ENCODE measurements at places on chromosomes 2 and 18.

- DNase-seq: peak; percentile 99
Observed at GRCh38 chr2:69914164-69914949, 552 bp upstream of the MXD1 start.

DNA sequence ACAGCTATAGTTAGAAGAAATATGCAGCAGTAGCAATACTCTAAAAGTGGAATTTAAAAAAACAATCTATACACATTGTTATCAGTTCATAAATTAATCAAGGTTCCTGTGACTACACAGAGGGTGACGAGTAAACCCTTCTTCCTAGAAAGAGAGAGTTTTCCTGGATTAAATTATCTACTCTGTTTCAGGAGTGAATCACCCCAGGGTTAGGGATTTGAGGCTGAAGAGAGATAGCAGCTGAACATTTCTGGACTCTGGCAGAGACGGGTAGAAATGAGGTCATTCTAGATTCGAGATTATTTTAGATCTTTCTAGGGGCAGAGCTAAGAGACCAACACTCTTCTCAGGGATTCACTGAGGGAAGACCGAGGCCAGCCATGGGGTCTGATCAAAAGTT is 38.8 kb upstream of the PMAIP1 start:
- DNase-seq: no peak

DNA sequence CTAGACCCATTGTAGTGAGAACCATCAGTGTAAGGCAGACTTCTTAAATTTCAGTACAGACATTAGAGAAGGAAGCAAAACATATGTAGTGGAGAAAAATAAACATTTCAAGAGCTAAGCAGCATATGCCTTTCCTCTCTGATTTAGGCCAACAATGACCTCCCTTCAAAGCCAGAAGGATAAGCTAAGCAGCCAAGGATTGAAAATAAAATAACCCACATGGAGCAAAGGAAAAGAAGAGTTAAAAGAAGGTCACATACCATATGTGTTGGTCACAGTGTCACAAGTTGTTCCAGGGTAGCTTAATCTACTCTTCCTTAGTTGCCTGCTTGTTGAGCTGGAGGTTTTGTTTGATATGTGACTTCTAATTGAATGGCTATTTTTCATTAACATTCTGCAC is 15.6 kb upstream of the LAMA1 start:
- DNase-seq: no peak

GRCh38 chr2:216860426-216861137 is 718 bp upstream of the TNP1 start:
- DNase-seq: no peak

- DNase-seq: no peak
Observed at GRCh38 chr2:241129086-241129871, 20.0 kb downstream of the PASK start.

GRCh38 chr2:38274286-38275276 is 102.5 kb downstream of the ATL2 start:
- DNase-seq: peak; percentile 23

- DNase-seq: no peak
Observed at GRCh38 chr2:205714789-205715720, 32.8 kb downstream of the NRP2 start.

- no peak for DNase-seq
Observed at GRCh38 chr2:53424902-53425301, 342.7 kb upstream of the CHAC2 start.

DNA sequence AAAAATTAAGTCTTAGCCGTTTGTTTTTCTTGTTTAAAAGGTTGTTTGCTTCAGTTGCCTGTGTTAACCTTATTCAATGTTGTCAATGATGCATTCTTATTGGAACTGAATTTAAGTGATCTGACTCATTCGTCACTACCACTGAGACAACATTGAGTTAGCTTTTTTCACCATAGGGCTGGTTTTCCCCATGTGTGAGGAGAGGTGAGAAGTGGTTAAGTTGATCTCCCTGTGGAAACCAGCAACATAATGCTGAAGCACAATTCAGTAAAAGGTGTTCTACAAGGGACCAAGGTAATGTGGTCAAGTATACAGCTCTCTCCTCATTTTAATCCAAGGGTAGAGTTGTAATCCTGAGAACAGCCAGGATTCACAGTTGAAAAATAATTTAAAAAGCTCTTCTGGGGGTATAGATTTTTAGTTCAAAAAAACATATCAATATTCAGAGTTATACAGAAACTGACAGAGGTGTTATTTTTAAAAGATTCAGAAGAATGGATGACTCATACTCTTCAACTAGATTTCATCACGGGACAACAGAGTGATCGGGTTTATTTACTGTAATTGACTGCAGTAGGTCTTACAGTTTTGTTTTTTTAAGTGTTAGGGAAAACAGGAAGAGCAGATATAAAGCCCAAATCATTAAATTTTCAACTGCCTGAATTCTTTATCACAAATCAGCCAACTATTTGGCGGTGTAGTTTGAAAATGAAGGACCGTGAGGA is 12.6 kb downstream of the NOP58 start:
- no peak for DNase-seq

DNA sequence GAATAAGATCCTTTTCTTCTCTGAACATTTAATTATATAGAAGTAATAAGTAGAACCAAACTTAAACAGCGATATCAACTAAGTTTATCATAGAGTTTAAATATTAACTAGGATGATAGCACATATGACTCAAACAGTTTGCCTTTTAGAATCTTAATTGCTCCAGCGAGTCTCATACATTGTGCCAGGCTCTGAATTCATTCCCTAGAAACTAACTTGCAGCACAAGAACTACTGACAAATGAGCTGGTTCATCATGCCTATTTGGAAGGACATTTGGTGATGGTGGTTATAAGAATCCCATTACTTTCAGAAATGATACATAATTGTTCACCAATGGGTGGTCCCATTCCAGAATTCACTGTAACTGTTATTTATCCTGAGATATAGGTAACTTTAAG is 1026.6 kb upstream of the DDX18 start:
- no peak for DNase-seq

- no peak for DNase-seq
Observed at GRCh38 chr2:59790186-59791003, 763.1 kb downstream of the BCL11A start.

DNA sequence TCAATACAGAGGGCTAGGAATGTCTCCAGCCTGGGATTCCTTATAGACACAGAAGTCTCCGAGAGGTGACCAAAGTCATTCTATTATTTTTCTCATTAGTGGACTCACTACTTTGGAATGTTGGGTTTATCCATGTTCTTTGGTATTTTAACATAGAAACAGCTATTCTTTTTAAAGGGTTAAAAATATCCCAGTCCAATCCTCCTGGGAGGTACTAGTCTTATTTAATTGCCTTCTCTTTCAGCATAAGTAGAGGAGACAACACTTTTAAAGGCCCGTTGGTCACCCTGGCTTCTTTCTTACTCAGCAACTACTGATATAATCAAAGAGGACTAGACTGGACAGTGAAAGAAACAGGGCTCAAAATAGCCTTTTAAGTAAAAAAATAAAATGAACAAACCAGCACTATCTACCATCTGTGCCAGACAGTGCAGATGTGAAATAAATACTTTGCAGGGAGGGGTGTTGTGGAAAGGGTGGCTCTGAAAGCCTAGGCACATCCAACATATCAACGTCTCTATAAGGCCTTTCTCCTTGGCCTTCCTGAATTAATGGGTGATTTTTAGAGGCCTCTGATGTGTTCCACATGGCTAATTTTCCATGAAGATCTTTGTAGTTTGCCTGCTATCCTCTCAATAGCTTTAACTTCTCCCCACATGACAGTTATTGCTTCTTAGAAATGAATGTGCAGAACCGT is 334.4 kb upstream of the THUMPD2 start:
- no peak for DNase-seq

DNA sequence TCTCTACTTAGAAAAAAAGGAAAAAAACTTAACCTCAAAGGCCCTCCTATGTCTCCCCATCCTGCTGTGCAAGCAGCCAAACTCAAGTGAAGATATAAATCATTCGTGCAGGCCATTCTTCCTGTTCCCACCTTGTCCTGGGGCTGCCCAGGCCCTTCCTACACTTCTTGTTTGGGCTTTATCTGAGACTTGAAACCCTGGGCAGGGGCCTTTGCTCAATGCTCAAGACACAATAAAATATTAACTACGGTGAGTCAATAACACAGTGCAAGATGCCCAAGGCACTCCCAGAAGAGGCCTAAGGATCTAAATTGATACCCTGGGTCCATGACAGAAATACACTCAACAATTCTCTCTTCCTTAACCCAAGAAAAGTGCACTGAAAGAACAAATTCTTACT is 67.6 kb downstream of the TBC1D8 start:
- no peak for DNase-seq

DNA sequence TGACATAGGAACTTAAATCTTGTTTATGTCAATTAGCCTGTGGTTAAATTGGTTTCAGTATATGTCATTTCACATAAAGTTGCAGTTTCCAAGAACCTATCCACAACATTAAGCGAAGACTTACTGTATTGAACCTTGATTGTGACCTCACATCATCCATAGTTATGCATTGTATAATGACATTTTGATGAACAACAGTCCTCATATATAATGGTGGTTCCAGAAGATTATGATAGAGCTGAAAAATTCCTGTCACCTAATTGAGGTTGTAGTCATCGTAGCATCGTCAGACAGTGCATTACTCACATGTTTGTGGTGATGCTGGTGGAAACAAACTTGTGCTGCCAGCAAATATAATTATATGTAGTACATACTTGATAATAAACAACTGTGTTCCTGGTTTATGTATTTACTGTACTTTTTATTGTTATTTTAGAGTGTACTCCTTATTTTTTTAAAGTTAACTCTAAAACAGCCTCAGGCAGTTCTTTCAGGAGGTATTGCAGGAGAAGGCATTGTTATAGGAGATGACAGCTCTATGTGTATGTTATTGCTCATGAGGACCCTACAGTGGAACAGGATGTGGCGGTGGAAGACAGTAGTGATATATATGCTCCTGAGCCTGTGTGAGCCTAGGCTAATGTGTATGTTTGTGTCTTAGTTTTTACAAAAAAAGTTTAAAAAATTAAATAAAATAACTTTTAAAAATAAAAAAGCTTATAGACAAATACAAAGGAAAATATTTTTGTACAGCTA is 56.6 kb downstream of the UBE2E3 start:
- DNase-seq: no peak

DNA sequence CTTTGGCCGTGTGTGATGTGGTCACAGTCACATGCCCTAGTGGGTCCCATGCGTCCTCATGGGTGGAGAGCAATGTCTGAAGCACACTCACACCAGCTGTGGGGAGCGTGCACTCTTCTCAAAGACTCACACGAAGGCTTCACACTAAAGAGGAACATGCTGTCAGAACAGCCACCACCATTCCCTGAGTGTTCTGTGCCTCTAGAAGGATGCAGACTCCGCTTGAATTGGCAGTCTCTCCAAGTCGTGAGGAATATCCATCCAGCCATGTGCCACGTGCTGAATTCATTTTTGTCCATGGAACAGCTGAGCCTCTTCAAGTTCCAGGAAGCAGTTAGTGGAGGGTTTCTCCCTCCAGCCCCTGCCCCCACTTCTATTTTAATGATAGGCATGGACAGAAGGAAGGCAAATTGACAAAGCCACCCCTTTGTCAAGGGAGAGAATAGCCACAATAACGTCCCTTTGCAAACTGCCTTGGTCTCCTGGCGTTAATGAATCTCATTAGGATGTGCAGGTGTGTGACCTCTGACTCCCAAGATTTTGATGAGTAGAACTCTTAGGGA is 464.3 kb upstream of the ID2 start:
- no peak for DNase-seq

DNA sequence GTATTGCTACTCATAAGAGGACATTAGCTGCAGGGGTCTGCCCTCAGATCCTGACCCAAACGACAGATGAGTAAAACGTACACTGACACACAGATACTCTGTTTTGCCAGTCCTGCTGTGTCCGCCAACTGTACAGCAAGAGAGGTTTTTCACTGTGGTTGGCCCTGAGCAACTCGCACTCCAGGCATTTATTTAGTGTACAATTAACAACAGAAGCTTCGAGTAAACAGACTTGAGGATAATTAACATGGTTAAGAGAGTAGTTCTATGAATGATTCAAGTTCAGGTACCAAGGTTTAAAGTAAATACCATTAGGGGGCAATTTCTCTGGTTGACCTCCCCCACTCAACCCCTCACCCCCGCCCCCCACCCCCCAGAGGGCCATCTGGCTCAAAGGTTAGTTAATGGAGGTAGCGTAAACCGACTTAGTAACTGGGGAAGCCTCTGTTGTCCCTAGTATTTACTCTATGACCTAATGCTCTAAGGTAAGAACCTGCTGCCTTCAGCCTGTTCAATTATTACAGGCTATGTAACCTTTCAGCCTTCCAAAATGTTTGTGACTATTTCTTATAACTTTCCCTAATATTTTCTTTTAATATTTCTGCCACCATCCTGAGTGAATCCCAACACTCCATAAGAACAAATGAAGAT is 103.9 kb upstream of the XIRP2 start:
- no peak for DNase-seq

GRCh38 chr2:136495636-136496035 is 269.7 kb upstream of the THSD7B start:
- no peak for DNase-seq

- DNase-seq: no peak
Observed at GRCh38 chr2:30113617-30114293, 33.1 kb upstream of the YPEL5 start.

GRCh38 chr2:215631696-215632095 is 195.8 kb upstream of the FN1 start:
- no peak for DNase-seq

- DNase-seq: no peak
Observed at GRCh38 chr18:57715671-57716070, 87.4 kb downstream of the ATP8B1 start.

GRCh38 chr2:75428060-75428459 is 132.7 kb downstream of the EVA1A start:
- DNase-seq: no peak

DNA sequence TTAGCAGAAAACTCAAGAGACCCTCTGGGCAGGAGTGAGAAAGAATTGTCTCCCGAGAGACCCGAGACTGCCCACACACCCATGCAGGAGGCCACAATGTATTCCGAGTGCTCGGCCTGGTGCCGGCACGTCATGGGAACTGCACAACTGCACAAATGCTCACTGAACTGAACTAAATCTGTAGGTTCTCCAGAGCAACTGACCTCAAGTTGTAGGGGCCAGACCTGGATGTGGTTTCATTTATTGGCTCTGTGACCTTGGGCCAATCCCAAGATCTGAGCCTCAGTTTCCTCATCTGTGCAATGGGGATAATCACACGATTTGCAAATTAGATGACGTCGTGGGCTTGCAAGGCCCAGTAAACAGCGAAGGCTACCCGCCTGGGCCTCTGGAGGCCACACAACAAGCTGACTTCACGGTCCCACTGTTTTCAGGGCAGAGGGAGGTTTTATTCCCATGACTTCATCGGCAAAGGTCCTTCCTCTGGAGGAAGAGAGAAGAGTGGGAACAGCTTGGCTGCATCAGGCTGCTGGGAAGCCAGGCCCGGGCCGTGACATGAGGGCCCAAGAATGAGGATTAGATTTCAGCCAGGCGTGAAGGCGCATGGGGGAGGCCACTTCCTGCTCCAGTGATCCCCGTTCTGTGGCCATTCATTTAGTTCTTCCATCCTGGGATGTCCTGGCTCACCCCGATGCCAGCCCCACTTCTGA is 3.6 kb upstream of the ERFE start:
- DNase-seq: no peak

DNA sequence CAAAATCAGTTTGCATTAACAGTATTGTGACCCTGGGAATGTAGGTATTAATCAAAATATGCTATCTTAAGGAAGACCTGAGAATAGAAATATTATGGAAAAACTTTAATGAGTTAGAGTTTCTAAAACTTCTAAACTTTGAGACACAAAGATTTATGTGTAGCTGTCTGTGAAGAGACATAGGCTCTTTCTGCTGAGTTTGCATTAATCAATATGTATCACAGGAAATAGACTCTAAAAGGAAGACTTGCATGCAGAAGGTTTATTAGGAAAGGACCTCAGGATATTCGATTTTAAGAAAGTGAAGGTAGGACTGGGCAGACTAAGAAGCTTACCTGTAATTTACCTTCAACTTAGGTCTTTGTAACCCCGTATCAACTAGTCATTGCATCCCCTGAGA is 494.8 kb upstream of the NRXN1 start:
- no peak for DNase-seq
